ENCODE measurements at places on chromosomes 7 and 10.

GRCh38 chr7:14341200-14341775 lies 351.8 kb upstream of the ETV1 start:
- DNase-seq = no peak

DNA sequence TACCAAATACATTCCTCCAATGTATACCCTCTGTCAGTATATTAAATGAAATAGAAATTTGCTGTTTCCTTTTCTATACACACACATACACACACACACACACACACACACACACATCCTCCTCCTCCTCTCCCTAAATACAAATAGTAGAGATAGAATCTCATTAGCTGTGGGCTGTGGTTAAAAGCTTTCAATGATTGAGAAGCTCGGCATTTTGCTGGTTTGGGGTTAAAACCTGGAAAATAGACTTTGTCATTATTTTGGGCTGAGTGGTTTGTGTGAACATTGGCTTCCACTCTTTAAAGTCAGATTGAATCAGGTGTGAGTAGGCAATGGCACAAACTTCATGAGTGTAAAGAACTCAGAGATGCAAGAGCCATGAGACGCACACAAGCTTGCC lies 596.0 kb downstream of the XPNPEP1 start:
- DNase-seq = no peak

DNA sequence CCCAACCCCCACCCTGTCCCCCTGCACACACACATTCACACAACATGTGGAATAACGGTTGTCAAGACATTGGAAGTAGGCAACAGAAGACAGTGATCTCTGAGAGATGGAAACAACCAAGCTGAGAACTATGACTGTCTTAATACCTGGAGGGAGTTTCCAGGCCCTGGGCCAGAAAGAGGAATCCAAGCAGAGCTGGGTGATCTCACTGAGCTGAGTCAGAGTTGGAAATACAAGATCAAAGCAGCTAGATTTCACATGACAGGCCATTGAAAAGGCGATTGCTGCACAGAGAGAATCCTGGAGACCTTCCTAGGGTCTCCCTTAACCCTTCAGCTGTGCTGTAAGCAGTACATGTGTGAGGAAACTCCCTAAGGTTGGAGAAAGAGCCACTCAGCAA lies 165.8 kb upstream of the PRSS1 start:
- DNase-seq = no peak

- DNase-seq = no peak
Observed at GRCh38 chr10:78602201-78602932, 466.4 kb upstream of the ZMIZ1 start.

- no peak for DNase-seq
Observed at GRCh38 chr7:2472739-2473138, 3.5 kb downstream of the GRIFIN start.

DNA sequence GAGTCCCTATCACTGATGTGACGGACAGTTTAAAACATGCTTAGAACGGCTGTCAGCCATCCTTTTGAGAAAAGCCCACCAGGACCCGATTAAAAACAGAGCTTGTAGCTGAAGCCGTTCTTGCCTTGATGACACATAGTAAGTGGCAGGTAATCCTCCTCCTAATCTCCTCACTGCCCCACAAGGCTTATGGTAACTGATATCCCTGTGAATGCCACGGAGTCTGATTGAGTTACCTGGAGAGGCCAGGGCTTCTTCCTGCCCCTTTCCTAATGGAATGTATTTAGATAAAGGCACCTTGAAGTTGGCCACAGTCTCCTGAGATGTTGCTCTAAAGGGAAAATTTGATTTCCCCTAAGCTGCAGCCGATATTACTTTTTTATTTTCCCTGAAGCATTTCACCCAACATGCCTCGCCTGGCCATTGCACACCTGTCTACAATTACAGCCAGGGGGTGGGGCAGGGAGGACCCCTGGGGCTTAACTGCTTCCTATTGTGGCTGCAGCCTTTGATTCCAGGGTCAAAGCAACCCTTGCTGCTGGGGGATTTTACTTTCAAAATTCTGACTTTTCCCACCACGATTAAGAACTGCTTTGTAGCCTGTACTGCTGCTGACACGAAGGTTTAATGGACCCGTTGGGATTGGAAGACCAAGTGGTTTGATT lies 169.0 kb upstream of the GPR26 start:
- DNase-seq = no peak

GRCh38 chr7:139669106-139670061 lies 108.4 kb downstream of the HIPK2 start:
- no peak for DNase-seq

DNA sequence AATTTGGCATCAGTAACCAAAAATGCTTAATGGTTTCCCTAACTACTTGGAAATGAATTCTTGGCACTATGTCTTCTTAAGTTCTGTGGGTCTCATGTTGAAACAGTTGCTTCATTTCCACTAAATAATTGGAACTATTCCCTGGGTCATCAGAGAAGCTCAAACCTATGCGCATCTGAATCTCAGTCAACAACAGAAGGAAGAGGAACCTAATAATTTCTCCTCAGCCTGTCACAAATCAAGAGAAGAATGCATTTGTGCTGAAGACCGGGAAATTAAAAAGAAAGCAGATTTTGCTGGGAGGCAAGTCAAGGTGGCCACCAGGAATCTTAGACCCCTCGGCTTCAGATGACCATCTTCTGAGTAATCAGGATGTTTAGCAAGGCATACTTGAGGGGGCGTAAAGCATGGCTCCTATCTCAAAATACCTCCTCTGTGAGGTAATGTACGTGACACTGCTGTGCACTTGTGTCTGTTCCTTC lies 41.4 kb downstream of the TOMM7 start:
- DNase-seq = no peak

DNA sequence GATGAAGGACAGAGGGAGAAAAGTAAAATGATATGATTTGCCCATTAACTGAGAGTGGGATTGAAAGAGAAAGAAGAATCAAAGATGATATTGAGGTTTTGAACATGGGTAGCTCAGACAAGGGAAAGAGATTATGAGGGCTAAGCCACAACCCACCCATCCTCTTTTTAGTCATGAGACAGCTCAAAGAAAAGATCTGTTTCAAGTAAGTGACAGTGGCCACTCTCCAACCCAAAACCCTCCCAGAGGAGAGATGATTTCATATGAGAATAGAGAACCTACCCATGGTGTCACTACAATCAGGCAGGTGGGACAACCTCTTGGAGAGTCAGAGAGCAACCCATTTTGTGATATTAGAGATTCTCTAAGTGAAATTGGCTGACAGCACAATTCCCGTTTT lies 32.2 kb downstream of the PLXNA4 start:
- no peak for DNase-seq

GRCh38 chr7:115980159-115980558 lies 50.4 kb downstream of the TFEC start:
- DNase-seq = no peak
